Activated T-cell treated with anti-CD3 and anti-CD28 coated beads, Interleukin-2, amount 50 U/mL, for 72 hours (primary cell): ENCODE measurements at places on chromosomes 2 and 18. TPM values are rescaled to one million over a fixed set of nuclear protein-coding genes. Genes with fewer than 3 reads are reported as not detected.
A peak's percentile ranks its signal among the peaks of the same experiment; 100 is the strongest.

Gene KCNE4
- not detected for total RNA-seq

Gene PLGLB2
- total RNA-seq: 1.9 TPM

Gene CYRIA
- 1.1 TPM for total RNA-seq

Gene ELOA2
- total RNA-seq: not detected

Gene THADA
- 39.5 TPM for total RNA-seq

Gene CNRIP1
- not detected for total RNA-seq

Gene RMDN2
- total RNA-seq: 2.6 TPM

Gene NT5DC4
- total RNA-seq: not detected

Gene KCNJ13
- not detected for total RNA-seq

Gene ALKAL2
- total RNA-seq: 0.36 TPM

DNA sequence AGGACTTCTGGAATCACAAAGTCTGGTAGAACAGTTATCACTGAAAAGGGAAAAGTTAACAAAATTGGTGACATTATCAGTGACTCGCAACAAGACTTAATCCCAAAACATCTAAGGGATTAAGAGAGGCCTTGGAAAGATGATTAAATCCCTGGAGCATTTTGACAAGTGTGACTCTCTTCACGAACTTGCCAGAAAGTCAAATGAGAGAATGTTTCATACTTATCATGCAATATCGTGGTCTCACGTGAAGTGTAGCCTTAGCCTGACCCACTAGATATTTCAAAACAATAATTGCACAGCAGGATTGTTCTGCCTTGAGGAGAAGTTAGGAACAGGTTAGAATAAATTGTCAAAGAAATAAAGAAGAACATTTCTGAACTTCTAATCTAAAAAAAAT lies 104.5 kb downstream of the COL6A3 start:
- DNase-seq: no peak
- H3K27me3 ChIP-seq: peaks cover 35% of the 10 kb centered on the region
- H3K4me1 ChIP-seq: no peaks in the 10 kb centered on the region
- no peaks in the 10 kb centered on the region for H3K36me3 ChIP-seq

DNA sequence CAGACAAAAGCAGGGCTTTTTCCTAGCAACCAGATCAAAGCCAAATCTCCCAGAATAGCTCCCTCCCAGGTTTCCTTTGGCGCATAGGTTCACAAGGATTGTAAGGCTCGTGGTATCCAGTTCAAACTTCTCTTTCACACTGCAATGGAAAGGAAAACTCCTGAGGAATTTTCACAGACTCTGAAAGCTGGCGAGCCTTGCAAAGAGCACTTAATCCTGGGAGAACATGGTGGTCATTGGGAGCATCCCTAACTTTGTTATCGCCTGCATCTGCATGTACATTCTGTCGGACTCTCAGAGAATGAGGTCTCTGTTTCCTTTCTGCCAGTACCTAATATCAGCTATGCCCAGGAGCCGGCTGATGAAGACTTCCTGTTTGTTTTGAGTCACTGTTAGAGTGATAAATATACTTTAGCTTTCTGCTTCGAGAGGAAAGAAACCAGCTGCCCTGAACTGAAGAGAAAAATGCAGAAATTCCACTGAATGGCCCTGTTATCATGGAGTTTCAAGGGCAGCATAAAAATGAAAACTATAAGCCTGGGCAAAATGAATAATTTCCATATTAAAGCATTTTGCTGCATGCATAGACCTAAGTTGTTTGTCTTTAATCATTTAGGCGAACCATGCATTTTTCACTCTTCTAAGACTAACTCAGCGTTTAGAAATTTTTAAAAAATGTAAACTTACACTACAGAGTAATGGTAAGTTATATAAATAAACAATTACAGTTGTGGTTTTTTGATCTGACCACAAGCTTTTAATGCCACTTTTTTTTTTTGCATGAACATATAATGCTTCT lies 76.4 kb upstream of the ZEB2 start:
- peak overlapping the region; percentile 2 for H3K4me3 ChIP-seq
- no peaks in the 10 kb centered on the region for H3K36me3 ChIP-seq
- DNase-seq: no peak
- no peaks in the 10 kb centered on the region for H3K4me1 ChIP-seq
- peaks cover 18% of the 10 kb centered on the region for H3K27me3 ChIP-seq

- H3K4me3 ChIP-seq: no peak overlapping the region
- peaks cover 14% of the 10 kb centered on the region for H3K4me1 ChIP-seq
- no peak for DNase-seq
- peaks cover 1% of the 10 kb centered on the region for H3K27me3 ChIP-seq
- H3K36me3 ChIP-seq: no peaks in the 10 kb centered on the region
- no peak overlapping the region for H3K27ac ChIP-seq
Measured at GRCh38 chr2:989781-990467, 39.3 kb downstream of the SNTG2 start.

- no peak overlapping the region for H3K27ac ChIP-seq
- H3K27me3 ChIP-seq: no peaks in the 10 kb centered on the region
- no peak overlapping the region for H3K4me3 ChIP-seq
- DNase-seq: no peak
Measured at GRCh38 chr18:64519201-64519600, 370.3 kb upstream of the LINC00305 start.

DNA sequence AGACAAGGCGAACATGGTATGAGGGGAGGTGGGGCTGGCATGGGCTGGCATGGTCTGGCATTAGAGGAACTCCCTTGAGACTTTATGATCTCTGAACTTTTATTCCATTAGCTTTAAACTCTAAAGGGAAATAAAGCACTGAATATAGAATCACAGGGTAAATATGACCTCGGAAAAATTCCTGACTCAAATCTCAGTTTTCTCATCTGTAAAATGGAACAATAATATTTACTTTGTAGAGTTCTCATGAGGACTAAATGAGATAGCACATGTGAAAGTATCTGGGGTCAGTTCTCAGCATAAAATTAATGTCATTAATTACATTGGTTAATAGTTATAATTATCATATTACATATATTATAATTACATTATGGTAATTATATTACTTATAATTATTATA lies 65.9 kb downstream of the ARHGAP25 start:
- H3K4me3 ChIP-seq: no peak overlapping the region
- H3K27ac ChIP-seq: no peak overlapping the region
- H3K27me3 ChIP-seq: no peaks in the 10 kb centered on the region
- DNase-seq: no peak

DNA sequence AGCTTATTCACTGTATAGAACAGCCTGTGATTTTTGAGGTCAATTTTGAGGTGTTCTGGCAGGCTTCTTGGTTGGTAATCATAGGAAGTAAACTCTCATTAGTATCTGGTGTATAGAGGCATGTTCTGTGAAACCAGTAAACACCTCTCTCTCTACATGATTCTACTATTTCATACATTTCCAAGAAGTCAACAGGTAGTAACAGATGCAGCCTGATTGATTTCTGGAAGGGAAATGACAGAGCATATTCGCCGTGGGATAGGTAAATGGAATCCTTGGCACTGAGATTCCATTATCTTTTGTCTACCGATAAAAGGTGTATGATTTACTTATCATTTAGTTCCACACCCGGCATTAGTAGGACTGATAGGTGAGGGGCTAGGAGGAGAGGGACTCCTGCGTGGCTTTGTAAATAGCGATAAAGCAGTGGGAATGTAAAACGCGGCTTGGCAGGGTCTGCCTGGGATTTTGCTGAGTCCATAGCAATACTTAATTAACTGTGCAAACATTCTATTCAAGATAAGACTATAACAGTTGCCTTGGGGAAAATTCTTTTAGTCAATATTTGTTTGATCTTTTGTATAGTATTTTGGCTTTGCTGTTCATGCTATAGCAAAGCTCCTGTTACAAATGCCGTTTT lies 32.3 kb downstream of the LYPD6B start:
- no peak overlapping the region for H3K27ac ChIP-seq
- H3K4me3 ChIP-seq: no peak overlapping the region
- no peaks in the 10 kb centered on the region for H3K36me3 ChIP-seq
- H3K4me1 ChIP-seq: peaks cover 17% of the 10 kb centered on the region
- no peak for DNase-seq

DNA sequence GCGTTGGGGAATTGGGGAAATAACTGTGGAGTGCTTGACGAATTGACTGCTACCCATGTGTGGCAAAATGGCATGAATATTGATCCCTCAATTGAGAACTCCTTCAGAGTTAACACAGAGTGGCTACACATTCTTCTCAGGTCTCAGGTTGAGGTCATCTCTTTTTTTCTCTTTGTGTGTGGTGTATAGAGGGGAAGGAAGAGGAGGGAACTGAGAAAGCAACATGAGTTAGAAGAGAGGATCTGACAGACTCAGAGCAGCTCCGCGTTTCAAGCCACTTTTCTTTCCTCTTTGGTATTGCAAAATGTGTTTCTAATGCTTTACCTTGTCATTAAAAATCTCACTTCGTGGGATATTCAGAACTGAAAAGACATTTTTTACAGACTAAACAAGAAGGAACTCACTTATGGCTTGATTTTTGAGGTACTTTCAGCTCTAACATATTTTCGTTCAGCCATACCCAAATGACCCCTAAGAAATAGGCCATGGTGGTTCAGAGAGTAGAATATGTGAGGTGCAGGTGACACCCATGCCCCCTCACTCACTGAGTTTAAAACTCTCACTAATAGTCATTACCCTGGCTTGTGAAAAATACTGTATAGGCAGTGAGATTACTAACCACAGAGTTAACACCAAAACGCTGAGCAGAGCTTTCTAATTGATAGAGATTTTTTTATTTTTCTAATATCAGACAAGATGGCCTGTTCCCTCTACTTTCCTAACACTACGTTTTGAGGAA lies 22.5 kb downstream of the STAT4 start:
- peak overlapping the region; percentile 61 for H3K4me3 ChIP-seq
- DNase-seq: no peak
- H3K27me3 ChIP-seq: no peaks in the 10 kb centered on the region
- H3K36me3 ChIP-seq: peaks cover 16% of the 10 kb centered on the region
- peak overlapping the region; percentile 41 for H3K27ac ChIP-seq

GRCh38 chr2:135701442-135701841 lies 40.2 kb upstream of the UBXN4 start:
- DNase-seq: no peak
- H3K27me3 ChIP-seq: no peaks in the 10 kb centered on the region
- H3K36me3 ChIP-seq: no peaks in the 10 kb centered on the region
- H3K4me3 ChIP-seq: no peak overlapping the region
- no peak overlapping the region for H3K27ac ChIP-seq
- H3K4me1 ChIP-seq: no peaks in the 10 kb centered on the region
